ENCODE measurements at places on chromosomes 11 and 22.

DNA sequence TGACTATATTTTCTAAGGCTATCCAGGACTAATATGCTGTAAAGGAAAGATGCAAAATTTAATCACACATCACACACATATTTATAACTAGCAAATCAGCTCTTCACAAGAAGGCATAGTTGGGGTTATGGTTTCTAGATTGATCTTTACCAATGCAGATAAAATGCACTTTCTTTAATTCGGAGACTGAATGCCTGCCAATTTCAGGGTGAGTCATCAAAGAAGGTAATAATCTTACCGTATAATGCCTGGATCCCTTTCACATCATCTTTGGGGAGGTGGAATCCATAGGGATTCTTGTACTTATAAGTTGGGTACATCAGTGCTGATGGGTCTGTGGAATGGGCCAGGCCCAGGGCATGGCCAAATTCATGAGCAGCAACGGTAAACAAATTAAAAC is 16.4 kb downstream of the MMP20 start:
- DNase-seq = no peak

DNA sequence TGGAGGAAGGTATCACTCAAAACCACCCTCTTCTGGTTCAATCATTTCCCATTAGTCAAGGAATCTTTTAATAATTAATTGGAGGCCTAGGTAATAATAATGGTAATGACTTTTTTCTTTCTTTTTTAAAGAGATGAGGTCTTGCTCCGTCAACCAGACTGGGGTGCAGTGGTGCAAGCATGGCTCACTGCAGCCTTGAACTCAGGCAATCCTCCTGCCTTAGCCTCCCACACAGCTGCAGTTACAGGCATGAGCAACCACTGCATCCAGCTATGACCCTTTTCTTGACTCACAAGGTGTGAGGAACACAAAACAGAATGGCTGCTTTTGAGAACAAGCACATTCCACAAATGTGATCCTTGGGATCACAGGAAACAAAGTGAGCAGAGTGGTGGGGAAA is 3.6 kb downstream of the POLDIP3 start:
- DNase-seq = no peak

- no peak for DNase-seq
Observed at GRCh38 chr11:125036933-125037332, 26.2 kb upstream of the SLC37A2 start.

GRCh38 chr22:33049119-33049729 is 9.0 kb downstream of the SYN3 start:
- peak; percentile 70 for DNase-seq

- no peak for DNase-seq
Observed at GRCh38 chr22:36763576-36763975, 12.3 kb downstream of the IFT27 start.

DNA sequence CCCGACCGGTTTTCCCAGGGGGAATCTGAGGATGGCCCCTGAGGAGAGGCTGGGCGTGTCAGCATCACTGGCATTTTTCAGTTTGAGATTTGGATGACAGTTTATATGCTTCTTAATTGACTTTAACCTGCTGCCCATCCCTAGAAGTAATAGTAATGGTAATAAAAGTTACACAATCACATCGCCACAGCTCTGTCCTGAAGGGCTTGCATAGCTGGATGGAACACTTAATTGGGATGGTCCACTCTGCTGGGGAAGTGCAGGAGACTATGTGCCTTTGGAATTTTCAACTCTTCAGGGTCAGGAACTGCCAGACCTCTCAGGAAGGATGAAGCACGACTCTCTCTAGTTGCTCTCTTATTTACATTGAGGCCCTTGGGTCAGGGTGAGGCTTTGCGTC is 16.2 kb downstream of the BARX2 start:
- DNase-seq = no peak

DNA sequence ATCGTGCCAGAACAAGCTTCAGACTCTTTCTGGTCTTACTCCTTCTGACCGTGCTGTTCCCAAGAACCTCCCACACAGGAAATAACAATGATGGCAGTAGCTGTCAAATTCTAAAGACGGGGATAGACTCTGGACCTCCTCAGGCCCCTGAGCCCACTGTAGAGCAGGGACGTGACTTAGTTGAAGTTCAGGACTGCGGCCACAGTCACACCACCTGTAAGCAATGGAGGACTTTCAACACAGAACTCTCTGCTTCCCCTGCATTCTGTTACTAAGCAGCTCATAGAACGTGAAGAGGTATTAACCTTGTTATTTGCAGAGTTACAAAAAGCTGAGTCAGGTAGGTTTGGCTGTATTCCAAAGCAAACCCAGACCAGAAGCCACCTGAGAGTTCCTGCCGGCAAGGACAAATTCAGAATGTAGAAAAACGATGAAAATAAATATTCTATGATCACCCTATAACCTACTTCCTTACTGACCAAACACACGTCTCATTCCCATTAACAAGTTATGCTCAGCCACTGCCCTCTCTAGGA is 12.7 kb downstream of the TMEM45B start:
- no peak for DNase-seq

DNA sequence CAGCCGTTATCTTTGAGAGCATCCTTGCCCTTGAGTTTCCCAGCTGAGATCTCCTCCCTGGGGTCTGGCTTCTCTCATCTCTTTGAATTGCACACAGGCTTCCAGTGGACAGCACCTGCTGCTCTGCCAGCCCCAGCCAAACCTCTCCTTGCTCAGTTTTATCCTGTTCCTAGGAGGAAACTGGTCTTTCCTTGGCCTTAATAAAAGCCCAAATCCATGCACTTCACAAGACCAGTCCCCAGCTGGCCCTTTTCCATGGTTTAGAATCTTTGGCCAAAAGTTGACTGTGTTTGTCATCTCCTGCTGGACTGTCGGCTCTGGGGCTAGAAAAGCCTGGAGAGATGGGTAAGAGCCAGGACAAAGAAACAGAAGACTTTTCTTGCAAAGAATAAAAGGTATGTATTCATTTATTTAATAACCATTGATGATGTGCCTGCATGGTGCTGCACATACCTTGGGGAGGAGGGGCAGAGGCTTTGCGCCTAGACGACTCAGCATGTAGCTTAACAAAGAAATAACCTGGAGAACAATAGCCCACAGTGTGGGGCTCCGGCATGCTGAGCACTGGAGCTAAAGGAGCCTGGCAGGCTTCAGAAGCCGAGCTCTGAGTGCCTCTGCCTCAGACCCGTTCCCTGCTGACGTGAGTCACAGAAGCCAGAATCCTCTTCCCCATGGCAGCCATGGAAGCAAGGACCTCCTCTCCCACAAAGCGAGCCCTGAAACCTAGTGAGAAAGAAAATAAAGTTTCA is 319.3 kb upstream of the B3GAT1 start:
- no peak for DNase-seq

DNA sequence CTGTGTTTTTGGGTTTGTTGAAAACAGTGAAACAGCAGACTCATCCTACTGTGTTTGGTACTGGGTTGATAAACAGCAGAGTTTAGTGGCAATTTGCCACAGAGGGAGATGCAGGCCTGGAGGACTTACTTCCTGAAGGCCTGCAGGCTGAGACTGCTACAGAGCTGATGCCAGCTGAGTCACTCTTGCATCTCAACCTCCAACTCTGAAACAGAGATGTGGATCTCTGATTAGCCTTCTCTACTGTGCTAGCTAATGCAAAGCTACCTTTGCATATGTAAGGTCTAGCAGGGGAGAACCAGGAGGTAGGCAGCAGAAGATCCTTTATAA is 14.3 kb downstream of the ATP5MG start:
- DNase-seq = no peak

DNA sequence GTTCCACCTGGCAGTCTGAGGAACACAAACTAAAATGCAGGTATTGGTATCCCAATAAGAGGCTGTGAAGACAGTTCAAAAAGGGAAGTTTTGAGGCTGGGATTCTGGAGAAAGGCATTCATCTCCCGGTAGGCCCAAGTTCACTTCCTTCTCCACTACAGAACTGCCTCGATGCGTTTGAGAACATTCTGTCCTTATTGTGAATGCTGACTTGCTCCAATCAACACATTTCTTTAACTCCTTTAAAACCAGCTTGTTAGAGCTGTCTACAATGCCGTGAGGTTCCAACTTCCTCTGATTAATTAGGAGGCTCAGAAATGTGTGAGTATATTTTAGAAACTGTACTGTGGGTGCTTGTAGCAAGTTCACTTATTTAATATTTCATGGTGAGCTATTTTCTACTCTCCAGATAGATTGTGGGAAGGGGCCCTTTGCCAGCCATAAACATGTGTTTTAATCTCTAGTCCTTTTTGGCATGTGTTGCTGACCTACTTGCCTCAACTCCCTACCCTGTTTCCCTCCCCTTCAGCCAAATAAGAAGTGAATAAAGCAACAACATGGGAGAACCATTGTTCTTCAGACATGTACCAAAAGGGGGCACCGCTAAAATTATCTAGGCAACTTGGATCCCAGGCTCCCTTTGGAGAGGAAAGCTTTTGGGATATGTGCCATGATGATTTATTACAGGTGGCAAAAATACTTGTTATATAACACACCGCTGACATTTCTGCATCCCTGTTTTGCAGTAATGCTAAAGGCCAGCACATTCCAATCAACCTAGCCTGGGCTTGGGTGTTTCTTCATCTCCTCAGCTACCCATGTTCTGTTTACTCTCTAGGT is 245.6 kb downstream of the BLID start:
- DNase-seq = no peak

DNA sequence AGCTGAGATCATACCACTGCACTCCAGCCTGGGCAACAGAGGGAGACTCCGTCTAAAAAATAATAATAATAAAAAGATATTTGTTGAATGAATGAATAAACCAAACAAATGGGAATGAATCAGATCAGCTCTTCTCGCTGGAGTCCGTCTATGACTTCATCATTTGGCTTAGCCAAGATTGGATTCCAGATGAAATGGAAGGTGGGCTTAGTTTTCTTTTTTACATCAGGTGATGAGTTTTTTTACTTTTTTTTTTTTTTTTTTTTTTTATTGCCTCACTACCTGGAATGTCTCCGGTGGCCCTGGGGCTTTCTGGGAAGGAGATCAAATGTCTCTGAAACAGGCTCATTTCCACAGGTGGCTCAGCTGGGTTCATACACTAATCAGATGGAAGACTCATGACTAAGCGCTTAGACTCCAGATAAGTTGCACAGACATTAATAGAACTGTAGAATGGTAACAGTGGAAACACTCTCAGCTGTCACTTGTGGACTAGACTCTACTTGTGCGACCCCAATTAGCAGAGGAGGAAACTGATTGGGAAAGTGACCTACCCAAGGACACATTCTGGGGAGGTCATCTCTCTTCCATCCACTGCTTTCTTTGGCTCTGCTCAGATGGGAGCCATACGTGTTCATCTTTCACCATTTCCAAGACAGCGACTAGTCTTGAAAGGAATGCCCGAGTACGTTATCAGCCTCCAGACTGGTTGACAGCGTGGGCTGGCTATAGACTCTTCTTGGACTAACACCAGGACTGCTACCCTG is 20.5 kb upstream of the RBFOX2 start:
- DNase-seq = no peak

DNA sequence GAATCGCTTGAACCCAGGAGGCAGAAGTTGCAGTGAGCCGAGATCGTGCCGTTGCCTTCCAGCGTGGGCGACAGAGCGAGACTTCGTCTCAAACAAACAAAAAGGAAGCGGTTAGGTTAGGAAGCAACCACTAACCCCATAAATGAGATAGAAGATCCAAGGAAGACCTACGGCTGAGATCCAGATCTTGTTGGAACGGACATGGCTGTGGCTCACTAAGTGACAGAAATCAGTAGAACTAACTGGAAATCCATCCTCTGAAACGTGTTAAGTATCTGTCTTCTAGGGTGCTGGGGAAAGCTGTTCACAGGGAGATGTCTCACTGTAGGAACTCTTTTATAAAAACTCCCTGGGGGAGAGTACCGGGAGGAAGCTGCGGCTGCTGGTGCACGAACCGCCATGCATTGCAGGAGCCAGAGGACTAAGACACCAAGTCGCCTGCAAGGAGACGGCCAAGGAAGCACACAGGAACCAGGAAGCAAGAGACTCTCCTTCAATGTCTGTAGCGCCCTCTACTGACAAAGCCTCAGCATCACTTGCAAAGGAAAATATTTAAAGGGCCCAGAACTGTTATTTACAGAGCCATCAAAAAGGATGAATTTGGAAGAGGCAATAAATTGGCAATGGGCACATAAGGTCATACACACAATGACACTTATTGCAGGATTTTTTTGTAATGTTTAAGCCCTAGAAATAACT is 16.9 kb upstream of the SPTY2D1 start:
- no peak for DNase-seq

DNA sequence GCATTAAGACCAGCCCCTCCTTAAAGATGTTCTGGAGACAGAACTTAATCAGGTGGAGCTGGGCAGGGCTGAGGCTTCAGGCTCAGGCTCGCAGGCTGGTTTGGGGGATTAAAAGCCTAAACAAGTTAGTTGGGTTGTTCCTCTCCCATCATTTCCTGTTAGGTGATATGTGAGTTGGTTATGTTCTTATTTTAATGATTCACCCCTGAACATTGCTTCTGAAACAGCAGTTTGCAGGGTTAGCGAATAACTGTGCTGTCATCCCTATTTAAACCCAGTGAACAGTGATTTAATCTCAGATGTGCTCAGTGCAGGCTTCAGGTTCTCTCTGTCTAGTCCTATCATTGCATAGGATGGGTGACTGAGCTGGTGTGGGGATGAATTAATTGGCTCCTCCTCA is 47.4 kb upstream of the BIRC3 start:
- no peak for DNase-seq

- no peak for DNase-seq
Observed at GRCh38 chr22:26432619-26433311, 3.7 kb downstream of the ASPHD2 start.

DNA sequence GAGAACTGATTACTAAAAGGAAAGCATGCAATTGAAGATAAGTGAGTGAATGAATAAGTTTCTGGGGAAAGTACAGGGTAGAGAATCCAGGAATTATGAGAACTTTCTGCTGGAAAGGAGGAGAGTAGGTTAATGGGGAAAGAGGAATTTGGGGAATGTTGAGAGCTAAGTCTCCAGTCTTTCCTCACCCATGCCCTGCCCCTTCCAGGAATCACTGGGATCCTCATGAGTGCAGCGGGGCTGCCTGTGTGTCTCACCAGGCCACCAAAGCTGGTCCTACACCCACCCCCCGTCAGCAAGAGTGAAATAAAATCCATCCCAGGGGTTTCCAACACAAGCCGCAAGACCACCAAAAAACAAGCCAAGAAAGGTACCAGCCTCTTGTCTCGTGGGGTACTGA is 17.0 kb downstream of the DTX4 start:
- DNase-seq = no peak

DNA sequence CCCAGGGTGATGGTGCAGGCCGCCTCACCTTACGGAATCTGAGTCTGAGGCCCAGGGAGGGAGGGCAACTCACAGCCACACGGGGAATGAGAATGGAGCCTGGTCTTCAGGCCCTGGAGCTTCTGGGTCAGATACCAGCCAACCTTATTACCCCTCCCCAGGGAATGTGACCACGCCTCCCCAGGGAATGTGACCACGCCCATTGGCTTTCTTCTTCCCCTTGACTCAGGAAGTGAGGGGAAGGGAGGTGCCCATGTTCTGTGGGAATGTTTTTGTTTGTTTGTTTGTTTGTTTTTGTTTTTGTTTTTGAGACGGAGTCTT is 57.5 kb upstream of the RBFOX2 start:
- DNase-seq = no peak

DNA sequence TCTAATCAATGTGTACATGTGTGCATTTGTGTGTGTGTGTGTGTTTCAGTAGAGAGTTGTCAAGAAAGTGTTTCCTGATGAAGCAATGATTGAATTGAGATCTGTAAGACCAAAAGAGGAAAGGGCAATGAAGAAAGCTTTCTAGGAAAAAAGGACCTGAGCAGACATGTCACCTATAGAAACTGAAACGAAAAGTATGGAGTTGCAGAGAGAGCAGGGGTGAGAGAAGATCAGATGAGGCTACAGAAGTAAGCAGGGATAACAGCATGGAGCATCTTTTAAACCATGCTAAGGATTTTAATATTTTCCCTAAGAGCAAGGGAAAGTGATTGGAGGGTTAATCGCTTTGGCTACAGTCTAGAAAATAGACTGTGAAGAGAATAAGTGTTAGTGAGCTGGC is 1459.4 kb upstream of the TENM4 start:
- no peak for DNase-seq

Data from left ventricle myocardium inferior (tissue), 1 donor.